ENCODE measurements at places on chromosomes 7 and 10. TPM values are rescaled to one million over a fixed set of nuclear protein-coding genes. Genes with fewer than 3 reads are reported as not detected.

DNA sequence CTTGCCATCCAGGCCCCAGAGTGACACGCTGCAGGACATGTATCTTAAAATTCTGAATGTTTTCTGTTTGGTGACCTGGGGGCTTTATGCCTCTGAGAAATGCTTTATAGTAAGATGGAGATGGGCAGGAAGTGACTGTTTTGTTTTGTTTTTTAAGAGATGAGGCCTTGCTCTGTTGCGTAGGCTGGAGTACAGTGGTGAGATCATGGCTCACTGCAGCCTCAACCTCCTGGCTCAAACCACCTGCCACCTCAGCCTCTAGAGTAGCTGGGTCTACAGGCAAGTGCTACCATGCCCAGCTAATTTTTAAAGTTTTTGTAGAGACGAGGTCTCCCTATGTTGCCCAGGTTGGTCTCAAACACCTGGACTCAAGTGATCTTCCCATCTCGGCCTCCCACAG is 20.6 kb downstream of the ZNF777 start:
- DNase-seq: no peak

- DNase-seq: no peak
These were observed 26.8 kb upstream of the FOXK1 start for GRCh38 chr7:4655311-4655710.

- DNase-seq: no peak
These were observed 30.3 kb downstream of the CCDC71L start for GRCh38 chr7:106630648-106631047.

ITGB8 gene
- 13.0 TPM for total RNA-seq

- no peak for DNase-seq
These were observed 583.3 kb upstream of the SORCS1 start for GRCh38 chr10:107747851-107748250.

GRCh38 chr7:130970196-130970595 is 236.2 kb upstream of the KLF14 start:
- DNase-seq: no peak

GRCh38 chr7:122790591-122790990 is 87.9 kb upstream of the RNF148 start:
- no peak for DNase-seq

TCF7L2 gene
- 7.1 TPM for total RNA-seq

CHAT gene
- not detected for total RNA-seq
